NCI-H1105 (cell line): ENCODE measurements at places on chromosomes 4 and X.

DNA sequence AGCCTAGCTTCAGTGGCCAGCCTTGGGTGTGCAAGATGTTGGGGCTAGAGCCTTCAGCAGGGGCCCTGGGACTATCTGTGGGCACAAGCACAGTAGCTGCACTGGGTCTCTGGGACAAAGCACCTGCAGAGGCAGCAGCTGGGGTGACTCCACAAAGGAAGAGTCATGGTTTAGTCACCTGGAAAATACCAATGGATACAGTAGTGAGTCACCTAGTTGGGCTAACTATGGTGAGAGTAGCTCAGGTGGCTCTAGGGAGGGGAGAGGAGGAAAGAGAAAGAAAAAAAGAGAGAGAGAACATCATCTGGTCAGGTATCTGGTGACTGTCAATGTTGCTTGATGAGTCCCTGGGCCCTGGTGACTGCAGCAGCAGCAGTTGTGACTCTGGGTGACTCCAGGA, 72.9 kb upstream of the SPIN4 start:
- DNase-seq = no peak

GRCh38 chr4:142355421-142355930, 490.6 kb downstream of the INPP4B start:
- DNase-seq = no peak

DNA sequence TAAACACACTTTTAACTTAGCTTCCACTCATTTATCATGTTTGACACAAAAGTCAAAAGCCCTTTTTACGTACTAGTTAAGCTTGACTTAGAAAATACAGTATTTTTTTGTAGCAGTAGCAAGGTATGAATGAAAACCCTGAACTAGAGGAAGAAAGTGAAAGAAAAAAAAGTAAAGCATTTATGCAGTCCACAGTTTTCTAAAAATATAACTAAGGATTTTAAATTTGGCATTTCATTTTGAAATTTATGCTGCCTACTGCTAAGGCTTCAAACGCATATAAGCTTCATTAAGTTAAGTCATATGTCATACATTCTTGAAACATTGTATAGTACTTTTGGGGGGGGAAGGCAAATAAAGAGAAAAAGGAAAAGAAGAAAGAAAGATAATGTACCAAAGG, 201.5 kb downstream of the PDGFC start:
- no peak for DNase-seq

- no peak for DNase-seq
These were observed 29.2 kb downstream of the SLAIN2 start for GRCh38 chr4:48370260-48371134.

GRCh38 chr4:20317424-20317985, 65.8 kb downstream of the SLIT2 start:
- DNase-seq = no peak
